ENCODE measurements at places on chromosomes 16 and 17.

GRCh38 chr17:12122075-12122474, 101.4 kb downstream of the MAP2K4 start:
- DNase-seq, result no peak

DNA sequence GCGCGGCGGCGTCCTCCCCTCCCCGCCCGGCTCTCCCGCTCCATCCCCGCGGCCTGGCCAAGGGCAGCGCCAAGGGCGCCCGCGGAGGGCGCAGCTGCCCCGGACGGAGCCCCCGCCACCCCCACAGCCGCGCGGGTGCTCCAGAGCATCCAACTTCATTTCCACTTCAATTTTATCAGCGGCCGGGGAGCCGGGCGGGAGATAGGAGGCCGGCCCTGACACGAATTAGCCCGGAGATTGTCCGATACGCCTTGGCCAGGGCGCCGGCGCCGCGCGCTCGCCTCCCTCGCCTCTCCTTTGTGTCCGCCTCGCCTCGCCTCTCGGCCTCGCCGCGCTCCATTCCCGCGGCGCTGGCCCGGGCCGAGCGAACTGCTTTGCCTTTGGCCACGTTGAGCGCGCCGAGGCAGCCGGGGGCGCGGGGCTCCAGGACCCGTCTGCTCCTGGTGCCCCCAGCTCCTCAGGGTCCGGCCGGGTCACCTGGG, 129.1 kb upstream of the LHX1 start:
- DNase-seq, result no peak

DNA sequence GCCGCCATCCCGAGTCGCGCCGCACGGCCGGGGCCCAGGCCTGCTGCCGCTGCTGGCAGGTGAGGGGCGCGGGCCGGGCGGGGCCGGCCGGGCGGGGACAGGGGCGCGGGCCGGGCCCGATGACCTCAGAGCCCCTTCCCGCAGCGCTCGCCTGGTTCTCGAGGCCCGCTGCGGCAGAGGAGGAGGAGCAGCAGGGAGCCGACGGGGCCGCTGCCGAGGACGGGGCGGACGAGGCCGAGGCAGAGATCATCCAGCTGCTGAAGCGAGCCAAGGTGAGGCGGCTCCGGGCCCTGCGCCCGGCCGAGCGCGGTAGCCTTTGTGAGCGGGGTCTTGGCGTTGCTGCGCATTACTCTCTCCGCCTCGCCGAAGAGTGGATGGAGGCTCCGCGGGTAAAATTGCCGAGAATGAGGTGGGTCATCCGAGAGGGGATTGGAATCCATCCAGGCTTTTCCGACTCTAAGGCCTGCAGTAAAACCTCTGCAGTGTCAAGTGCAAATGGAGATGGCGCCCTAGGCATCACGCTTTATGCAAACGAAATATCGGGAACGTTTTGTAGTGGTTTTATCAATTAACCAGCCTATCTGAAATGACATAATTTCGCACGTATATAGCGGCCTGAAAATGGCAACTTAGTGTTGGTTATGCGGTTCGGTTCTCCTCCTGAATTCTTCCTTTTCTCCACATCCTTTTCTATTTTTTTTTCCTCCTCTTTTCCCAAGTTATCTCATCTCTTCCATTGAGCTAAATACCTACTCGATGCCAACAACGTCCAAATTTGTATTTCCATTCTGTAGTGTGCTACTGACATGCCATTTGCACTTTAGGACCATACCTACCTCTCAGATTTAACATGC, 577 bp downstream of the TTC19 start:
- peak; percentile 29 for DNase-seq

- no peak for DNase-seq
Observed at GRCh38 chr17:2957631-2958286, 105.6 kb downstream of the OR1D5 start.

GRCh38 chr16:88870608-88871348, 4.3 kb upstream of the PABPN1L start:
- no peak for DNase-seq

DNA sequence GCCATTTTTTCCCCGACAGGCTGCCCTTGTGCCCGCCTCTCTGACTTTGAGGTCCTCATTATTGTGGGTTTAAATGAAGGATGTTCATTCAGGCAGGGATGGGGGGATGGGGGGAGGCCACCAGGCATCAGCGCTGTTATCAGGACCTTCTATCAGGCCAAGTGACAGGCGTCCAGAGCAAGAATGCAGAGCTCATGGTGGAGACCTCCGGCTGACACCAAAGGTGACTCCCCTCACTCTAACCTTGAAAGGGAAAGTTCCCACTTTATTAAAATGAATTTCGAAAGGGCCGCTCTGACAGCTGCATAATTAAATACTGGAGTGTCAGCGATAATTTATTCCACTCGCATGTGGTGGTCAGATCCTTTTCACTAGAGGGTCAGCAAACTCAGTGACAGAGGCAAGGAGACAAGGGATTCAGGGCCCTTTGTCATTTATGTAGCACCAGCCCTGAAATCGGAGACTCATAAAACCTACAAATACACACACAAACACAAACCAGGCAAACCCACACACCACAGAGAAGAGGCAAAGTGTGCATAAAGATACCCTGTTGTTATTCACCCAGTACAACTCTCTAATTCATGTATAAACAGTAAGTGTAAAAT, 436.0 kb downstream of the MAF start:
- no peak for DNase-seq

DNA sequence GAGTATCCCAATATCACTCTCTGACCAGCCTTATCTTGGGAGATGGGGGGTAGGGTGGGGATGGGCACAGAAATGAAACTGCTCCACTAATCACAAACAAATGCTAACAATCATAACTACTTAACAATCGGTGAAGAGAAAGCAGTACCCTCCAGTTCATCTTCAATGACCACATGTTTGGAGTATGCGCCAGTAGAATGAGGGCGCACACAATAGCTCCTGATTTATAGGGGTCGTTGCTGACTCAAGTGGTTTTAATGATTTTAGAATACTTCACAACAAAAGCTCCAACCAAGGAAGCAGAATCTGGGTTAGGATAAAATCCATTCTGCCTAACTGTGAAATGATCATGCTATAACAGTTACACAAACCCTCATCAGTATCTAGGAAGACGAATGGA, 184.4 kb downstream of the AATF start:
- no peak for DNase-seq

- DNase-seq, result no peak
Observed at GRCh38 chr16:84584678-84585077, 33.2 kb downstream of the COTL1 start.

GRCh38 chr17:47324224-47325020, 667 bp downstream of the EFCAB13 start:
- peak; percentile 15 for DNase-seq

DNA sequence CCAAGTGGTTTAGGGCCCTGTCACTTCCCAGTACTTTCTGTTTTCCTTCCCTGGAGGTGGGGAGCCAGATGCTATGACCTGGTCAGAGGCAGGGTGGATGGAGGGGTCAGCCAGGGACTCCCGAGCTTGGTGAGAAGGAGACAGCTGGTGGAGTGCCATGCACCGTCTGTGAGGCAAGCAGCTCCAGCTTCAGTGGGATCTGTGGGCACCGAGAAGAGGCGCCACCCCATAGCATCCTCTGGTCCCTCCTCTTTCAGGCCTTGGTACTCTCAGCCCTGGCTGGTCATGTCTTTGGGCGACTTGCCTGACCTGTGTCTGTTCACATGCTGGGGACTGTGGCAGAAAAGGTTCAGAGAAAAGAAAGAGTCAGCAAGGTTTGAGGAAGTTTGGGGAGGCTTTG, 299.3 kb upstream of the N4BP1 start:
- no peak for DNase-seq

DNA sequence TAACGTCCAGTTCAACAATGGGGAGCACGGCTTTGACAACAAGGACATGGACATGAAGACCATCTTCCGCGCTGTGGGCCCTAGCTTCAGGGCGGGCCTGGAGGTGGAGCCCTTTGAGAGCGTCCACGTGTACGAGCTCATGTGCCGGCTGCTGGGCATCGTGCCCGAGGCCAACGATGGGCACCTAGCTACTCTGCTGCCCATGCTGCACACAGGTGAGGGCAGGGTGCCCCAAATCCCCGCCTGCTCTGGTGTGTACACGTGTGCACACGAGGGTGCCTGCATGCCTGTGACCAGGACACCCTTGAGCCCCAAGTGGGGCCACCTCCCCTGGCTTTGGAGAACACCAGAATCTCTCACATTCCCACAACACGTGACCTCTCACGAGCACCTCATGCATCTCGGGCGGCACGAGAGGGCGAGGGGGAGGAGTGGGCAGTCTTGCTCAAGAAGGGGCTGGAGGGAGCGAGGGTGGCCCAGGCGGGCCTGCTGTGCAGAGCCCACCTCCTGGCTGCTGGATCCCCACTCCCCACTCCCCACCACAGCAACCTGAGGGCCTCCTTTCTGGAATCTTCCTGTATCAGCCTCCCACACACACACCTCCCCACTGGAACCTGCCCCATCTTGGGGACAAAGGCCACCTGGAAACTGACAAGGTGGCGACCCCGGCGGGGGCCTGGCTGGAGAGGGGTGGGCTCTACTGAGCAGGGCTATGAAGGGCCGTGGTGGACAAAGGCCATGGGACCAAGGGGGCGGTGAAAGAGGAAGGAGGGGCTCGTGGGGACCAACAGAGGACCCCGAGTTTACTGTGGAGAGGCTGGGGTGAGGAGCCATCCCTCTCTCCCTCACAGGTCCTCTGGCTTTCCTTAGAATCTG, 6.5 kb downstream of the ENPP7 start:
- DNase-seq, result no peak

- DNase-seq, result peak; percentile 43
Observed at GRCh38 chr17:81481073-81481799, 31.4 kb downstream of the ACTG1 start.

GRCh38 chr17:77359236-77359635, 218.5 kb downstream of the SEC14L1 start:
- no peak for DNase-seq

GRCh38 chr16:53052519-53053501, at the start of gene CHD9NB:
CHD9NB (minus strand) TSS chr16:53052897; CDS start chr16:53044158, 8,739 bp downstream.
- no peak for DNase-seq

GRCh38 chr17:82528484-82529265, 9.1 kb downstream of the FOXK2 start:
- no peak for DNase-seq

DNA sequence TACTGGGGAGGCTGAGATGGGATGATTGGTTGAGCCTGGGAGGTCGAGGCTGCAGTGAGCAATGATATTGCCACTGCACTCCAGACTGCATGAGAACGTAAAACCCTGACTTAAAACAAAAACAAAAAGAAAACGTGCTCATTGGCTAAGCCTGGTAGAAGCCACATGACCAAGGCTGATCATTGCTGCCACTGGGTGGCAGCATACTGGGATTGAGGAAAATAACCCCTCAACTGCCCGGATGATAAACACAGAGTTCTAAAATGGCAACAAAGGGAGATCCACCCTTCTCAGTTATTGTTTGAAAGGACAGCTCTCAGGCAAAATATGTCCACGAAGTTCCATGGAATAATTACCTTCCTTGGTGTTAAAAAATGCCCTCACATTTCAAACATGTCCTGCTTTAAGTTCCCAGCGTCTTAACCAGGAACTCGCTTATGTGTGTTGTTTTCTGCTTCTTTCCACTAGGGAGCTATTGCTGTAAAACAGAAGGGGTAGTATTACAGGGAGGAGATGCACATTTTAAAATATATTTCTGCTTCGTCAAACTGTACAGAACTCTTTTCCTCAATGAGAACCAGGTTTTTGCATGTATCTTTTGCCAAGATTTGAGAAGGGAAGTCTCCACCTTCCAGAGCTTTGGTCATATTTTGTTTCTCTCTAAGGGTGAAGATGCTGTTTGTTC, 675.3 kb downstream of the MAF start:
- no peak for DNase-seq

GRCh38 chr17:31008374-31009041, 37.7 kb downstream of the RNF135 start:
- peak; percentile 36 for DNase-seq

GRCh38 chr17:65290616-65291015, 153.4 kb downstream of the RGS9 start:
- DNase-seq, result no peak

- no peak for DNase-seq
Observed at GRCh38 chr17:55005520-55005919, 37.0 kb downstream of the STXBP4 start.

GRCh38 chr17:76702076-76702475, 8.7 kb downstream of the MXRA7 start:
- no peak for DNase-seq

- no peak for DNase-seq
Observed at GRCh38 chr17:60905709-60906108, 228.1 kb downstream of the BCAS3 start.

- DNase-seq, result no peak
Observed at GRCh38 chr17:50101346-50102163, 6.4 kb downstream of the PDK2 start.

GRCh38 chr16:77170805-77171204, 20.2 kb upstream of the MON1B start:
- no peak for DNase-seq

DNA sequence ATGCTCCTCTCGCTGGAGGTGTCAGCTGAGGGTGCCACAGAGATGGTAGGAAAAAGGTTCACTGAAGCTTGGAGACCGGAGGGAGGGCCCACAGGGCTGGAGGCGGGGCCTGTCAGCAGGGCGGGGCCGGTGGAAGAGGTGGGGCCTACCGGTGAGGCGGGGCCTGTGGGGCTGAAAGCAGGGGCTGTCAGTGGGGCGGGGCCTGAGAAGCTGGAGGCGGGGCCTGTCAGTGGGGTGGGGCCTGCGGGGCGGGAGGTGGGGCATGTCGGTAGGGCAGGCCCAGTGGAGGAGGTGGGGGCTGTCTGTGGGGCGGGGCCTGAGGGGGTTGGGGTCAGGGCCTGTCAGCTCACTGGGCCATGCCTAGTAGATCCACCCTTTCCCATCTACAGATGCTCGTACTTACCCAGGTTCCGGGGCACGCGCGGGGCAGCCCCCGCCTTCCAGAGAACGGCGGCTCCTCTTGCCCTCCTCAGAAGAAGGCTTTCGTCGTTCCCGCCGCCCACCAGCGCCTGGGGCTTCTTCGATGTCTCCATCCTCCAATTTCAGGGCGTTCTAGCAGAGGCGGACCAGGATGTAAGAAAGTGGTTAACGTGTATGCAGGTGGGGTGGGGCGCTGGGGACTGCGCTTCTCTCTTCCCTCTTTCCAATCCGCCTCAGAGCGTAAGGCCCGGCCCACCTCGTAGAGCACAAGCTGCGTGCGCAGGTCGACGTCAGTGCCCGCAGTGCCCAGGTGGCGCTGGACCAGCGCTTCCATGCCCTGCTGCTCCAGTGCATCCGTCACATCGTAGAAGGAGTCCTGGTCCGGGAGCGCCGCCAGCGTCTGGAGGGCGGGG, 9.8 kb downstream of the TMEM208 start:
- DNase-seq, result peak; percentile 48

DNA sequence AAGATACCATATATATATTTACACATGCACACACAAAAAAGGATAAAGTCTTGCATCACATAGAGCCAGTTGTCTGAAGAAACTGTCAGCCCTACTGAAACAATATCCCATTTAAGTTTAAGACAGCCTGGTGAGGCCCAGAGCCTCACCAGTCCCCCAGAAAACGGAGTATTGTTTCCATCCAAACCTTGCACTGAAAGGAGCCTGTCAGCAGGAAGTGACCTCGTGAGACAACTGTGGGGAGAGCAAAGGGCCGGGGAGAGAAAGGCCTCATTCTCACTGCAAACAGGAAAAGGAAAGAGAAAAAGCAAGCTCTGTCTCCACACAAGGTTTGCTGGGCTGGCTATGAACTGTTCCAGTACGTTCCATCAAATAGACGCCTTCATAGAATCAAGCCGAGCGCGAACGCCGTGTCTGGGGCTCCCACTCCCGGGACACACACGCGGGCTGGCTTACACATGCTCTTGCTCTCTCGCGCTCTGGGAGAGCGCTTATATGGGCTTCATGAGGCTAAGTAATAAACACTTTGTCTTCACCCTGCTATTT, 44.4 kb upstream of the ZFHX3 start:
- no peak for DNase-seq

- no peak for DNase-seq
Observed at GRCh38 chr16:2933701-2934100, 22.0 kb downstream of the FLYWCH1 start.

Data from activated T-helper 1 cell treated with Interleukin-2 at 50 U/mL for 16 hours (primary cell).